ENCODE measurements at places on chromosomes 13 and 19.

- no peak for DNase-seq
Measured at GRCh38 chr13:44746690-44747089, 170.6 kb upstream of the TSC22D1 start.

DNA sequence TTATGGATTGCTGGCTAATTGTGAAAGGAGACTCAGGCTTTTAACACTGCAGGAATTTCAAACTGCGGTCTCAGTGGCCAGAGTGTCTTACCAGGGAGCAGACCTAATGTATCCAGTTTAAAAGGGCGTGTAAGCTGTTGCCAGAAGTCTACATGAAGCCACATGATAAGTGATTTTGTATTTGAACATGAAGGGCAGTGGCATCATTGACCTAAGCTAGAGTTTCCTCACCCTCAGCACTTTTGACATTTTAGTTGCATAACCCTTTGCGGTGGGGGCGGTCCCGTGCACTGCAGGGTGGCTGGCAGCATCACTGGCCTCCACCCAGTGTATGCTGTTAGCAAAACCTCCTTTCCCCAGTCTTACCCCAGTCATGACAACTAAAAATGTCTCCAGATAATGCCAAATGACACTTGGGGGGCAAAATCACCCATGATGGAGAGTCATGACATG, 23.7 kb upstream of the GPR18 start:
- DNase-seq, result peak; percentile 53

- no peak for DNase-seq
Measured at GRCh38 chr19:20287070-20287469, 120.1 kb downstream of the ZNF486 start.

DNA sequence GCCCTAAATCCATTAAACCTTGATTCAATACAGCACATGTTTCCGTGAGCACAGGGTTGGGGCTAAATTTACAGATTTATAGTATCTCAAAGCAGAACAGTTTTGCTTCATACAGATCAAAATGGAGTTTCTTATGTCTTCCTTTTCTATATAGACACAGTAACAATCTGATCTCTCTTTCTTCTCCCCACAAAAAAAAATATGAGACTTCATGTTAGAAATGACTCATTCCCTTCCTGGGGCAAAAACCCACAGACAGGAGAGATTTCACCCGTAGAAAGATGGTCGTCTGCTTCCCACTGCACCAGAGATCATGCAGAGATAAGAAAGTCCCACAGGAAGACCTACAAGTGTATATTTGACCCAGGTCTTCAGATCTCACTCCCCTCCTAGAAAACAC, 7.7 kb upstream of the ZNF611 start:
- DNase-seq, result peak; percentile 7

DNA sequence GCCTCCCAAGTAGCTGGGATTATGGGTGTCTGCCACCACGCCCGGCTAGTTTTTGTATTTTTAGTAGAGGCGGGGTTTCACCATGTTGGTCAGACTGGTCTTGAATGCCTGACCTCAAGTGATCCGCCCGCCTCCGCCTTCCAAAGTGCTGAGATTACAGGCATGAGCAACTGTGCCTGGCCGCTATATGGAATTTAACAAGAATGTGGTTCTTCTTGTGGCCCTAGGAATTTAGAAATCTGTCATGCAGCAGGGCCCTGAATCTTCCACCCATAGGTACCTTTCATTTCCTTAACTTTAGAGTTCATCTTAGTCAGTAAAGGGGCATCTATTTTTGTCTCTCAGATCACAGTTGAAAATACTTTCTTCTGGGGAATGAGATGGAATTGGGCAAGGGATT, 25.6 kb upstream of the NDFIP2 start:
- no peak for DNase-seq

GRCh38 chr19:38920602-38921419, 8.8 kb upstream of the CCER2 start:
- DNase-seq, result no peak

- DNase-seq, result no peak
Measured at GRCh38 chr19:11347546-11348039, 1.3 kb downstream of the CCDC159 start.

DNA sequence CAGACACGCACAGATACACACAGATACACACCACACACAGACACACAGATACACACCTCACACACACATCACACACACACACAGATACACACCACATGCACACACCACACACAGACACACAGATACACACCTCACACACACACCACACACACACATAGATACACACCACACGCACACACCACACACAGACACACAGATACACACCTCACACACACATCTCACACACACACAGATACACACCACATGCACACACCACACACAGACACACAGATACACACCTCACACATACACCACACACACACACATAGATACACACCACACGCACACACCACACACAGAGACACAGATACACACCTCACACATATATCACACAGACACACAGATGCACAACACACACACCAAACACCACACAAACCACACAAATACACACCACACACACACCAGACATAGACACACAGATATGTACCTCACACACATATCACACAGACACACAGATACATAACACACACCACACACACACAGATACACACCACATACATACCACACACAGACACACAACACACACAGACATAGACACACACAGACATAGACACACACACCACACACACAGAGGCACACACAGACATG, 24.2 kb upstream of the SLC7A10 start:
- no peak for DNase-seq

- no peak for DNase-seq
Measured at GRCh38 chr19:40303765-40304164, 18.6 kb upstream of the AKT2 start.

- DNase-seq, result no peak
Measured at GRCh38 chr13:97205465-97205864, 16.7 kb upstream of the MBNL2 start.

DNA sequence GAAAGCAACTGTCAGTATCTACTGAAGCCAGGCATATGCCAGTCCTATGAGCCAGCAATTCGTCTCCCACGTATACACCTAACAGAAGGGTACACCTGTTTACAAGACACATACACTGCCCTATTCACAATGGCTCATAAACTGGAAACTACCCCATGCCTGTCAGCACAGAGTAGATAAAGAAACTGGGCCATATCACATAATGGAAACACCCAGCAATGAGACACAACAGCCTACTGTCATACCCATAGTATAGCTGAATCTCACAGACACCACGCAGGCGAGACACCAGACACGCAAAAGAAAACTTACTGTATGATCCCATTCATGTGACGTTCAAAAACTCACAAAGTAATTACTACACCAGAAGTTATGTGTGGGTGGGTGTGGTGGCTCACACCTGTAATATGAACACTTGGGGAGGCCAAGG, 15.7 kb downstream of the NOSIP start:
- no peak for DNase-seq

DNA sequence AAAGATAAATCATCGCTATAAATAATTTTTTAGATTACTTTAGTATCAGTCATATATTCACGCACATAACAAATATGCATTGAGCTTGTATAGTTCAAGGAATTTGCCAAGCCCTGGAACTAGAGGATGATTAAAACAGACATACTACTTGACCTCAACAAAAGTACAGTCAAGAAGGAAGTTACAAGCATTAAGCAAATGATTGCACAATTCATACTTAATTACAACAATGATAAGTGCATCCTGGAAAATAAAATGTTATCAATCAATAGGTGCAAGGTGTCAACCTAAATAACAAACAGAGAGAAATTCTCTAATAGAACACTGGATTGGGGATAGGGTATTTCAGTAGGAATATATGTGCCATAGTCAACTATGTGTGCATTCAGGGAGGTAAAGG, 491.2 kb downstream of the GPC5 start:
- DNase-seq, result no peak

DNA sequence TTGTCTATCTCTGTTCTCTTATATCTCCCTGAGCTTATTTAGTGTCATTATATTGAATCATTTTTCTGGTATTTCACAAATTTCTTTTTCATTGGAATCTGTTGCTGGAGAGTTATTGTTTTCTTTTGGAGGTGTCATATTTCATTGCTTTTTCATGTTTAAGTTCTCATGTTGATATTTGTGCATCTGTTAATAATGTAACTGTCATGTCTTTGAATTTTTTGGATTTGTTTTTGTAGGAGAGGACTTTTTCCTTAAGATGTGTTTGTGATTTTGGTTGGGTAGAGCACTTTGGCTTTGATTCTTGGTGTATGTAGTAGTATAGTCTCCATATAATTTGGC, 64.0 kb downstream of the DNAJC3 start:
- no peak for DNase-seq

GRCh38 chr13:97182111-97182890, 39.8 kb upstream of the MBNL2 start:
- no peak for DNase-seq

GRCh38 chr13:74110053-74110452, 24.2 kb downstream of the KLF12 start:
- DNase-seq, result no peak

GRCh38 chr19:32933571-32933970, 38.2 kb downstream of the CEP89 start:
- DNase-seq, result no peak

GRCh38 chr19:1672038-1672768, 19.8 kb upstream of the TCF3 start:
- no peak for DNase-seq

- DNase-seq, result no peak
Measured at GRCh38 chr13:109418111-109418510, 368.3 kb downstream of the IRS2 start.

- DNase-seq, result peak; percentile 93
Measured at GRCh38 chr19:55160128-55160985, 2.8 kb upstream of the TNNI3 start.

- no peak for DNase-seq
Measured at GRCh38 chr19:5172859-5173630, 167.6 kb downstream of the PTPRS start.

DNA sequence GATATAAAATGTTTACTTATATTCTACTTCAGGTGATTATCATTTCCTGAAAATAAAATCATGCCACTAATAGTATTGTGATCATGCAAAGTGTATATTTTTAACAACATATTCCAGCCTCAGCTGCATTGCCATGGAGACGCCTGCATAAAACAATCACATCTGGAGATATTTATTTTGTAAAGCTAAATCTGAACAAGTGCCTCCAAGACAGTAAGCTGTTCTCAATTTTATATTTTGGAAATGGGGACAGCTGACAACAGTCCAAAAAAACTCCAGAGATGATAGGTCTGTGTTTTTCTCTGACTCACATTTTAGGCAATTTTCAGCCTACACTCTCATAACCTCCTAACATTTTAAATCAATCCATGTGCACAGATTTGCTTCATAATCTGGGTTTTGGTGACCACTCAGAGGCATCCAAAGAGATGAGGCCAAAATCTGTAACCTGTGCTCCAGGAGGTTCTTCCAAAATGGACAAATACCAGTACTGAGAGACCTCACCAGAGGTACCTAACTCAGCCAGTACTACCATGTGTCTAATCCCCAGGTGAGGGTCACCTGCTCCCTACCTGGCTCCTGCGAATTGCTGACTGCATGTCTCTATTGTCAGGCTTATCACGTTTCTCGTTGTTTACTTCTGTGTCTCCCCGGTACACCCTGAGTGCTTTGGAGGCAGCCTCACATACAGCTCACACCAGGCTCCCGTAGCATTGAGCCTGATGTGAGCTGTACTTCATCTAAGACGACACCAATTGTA, 62.7 kb downstream of the COL4A1 start:
- no peak for DNase-seq

GRCh38 chr19:16457195-16457953, 14.4 kb downstream of the EPS15L1 start:
- no peak for DNase-seq

GRCh38 chr19:55489711-55490477, 1.7 kb downstream of the SSC5D start:
- DNase-seq, result no peak

- DNase-seq, result no peak
Measured at GRCh38 chr13:24683351-24683750, 3.1 kb downstream of the ATP12A start.

GRCh38 chr19:2230807-2231533, 5.2 kb downstream of the PLEKHJ1 start:
- DNase-seq, result no peak

DNA sequence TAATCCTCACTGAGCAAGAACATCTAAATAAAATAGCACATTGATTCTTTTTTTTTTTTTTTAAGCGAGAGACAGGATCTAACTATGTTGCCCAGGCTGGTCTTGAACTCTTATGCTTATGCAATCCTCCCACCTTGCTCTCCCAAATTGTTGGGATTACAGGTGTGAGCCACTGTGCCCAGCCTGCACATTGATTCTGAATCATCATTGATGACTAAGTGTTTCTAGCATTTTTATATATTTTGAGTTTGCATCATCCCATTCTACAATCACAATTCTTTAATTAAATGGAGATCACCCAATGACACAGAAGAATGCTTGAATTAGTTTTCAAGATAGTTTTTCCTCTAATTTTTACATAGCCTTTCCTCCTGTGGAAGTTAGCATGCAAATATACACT, 354.1 kb downstream of the KLF5 start:
- no peak for DNase-seq

GRCh38 chr13:112688560-112689302, 1.1 kb upstream of the ATP11A start:
- DNase-seq, result peak; percentile 76

DNA sequence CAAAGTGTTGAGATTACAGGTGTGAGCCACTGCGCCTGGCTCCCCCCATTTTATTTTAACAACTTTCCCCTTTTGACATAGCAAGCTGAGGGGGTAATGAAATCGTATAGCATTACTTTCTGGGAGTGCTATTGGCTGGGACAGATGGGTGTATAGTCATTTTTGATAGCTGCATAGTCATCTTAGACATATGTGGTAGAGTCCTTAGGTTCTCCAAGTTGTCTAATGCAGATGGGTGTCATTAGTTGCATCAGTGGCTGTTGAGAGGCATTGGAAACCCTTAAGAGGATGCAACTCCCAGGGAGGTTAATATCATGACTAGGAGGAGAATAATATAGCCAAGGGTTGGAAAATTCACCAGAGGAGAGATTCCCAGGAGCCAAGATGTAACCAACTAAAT, 28.6 kb upstream of the PNMA8B start:
- DNase-seq, result peak; percentile 23

DNA sequence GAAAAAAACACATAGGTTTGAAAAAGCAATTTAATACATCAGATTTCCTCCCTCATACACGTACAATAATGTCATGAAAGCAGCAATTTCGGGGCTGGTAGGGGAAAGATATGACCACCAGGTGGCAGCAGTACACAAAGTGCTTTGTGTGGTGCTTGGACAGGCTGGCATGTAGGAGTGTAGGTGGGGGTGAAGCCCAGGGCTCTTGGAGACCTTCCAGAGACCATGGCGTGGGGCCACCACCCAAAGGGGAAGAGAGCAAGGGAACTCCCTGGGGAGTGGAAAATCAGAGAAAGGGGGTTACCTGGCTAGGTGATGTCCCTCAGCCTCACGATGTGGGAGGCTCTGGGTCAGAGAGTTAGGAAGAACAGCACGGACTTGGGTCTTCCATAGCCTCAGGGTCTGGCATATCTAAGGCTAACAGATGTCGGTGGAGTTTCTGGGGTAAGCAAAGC, 11.8 kb upstream of the CCNA1 start:
- DNase-seq, result peak; percentile 81

GRCh38 chr13:111330066-111330610, 9.7 kb downstream of the TEX29 start:
- no peak for DNase-seq

- DNase-seq, result peak; percentile 64
Measured at GRCh38 chr19:49552749-49553148, 24.9 kb downstream of the RCN3 start.

- DNase-seq, result peak; percentile 49
Measured at GRCh38 chr13:73943137-73943964, 190.9 kb downstream of the KLF12 start.
